ENCODE measurements at places on chromosomes 11 and 22.

DNA sequence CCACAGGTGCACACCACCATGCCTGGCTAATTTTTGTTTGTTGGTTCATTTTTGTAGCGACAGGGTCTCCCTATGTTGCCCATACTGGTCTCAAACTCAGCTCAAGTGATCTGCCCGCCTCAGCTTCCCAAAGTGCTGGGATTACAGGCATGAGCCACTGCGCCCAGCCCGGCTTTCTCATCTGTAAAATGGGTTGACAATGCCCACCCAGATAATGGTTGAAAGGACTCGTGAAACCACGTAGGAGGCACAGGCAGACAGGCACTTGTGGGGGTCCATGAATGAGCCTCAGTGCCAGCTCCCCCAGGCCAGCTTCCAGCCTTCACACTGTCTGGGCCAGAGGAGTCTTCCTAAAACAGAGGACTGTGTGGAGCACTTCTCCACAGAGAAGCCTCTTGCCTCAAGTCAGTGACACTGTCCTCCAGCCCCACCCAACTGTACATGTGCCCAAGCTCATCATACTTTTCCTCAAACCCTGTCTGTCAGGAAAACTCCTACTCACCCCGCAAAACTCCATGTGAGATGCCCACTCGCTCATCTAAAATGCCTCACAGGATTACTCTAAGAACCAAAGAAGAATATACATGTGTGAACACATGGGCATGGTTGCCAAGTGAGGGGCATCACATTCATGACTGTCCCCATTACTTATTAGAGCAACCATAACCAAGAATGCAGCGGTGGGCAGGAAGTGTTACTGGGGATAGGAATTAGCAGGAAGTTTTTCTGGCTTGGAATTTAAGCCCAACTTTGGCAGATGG is 32.1 kb upstream of the WNT7B start:
- no peak for DNase-seq

GRCh38 chr11:72369743-72370142 is 64.6 kb downstream of the CLPB start:
- DNase-seq: no peak

DNA sequence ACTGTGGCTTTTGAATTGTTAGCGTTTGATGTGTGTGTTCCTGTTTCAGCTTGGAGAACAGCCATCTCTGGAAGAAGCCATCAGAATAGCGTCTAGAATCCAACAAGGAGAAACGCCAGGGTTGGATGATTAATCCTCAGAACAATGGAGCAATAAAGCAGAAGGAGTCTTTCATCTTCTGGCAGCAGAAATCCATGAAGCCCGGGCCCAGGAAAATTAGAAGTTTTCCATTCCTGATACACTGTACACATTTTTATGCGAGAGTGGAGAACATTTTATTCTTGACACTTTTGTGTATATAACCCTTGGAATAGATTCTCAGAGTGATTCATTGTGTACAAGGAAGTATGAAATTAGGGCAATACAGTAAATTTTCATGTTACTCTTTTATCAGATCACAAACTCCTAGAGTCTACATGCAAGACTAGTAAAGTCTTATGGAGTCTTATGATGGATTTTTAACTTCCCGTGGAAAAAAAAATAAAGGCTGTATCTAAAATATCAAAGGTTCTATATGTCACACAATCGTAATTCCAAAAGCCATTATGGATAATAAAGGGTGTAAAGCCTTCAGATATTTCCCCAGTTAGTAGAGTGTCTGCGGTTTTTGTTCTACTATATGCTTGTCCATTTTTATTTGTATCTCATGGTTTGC is 45.9 kb upstream of the WEE1 start:
- DNase-seq: no peak

DNA sequence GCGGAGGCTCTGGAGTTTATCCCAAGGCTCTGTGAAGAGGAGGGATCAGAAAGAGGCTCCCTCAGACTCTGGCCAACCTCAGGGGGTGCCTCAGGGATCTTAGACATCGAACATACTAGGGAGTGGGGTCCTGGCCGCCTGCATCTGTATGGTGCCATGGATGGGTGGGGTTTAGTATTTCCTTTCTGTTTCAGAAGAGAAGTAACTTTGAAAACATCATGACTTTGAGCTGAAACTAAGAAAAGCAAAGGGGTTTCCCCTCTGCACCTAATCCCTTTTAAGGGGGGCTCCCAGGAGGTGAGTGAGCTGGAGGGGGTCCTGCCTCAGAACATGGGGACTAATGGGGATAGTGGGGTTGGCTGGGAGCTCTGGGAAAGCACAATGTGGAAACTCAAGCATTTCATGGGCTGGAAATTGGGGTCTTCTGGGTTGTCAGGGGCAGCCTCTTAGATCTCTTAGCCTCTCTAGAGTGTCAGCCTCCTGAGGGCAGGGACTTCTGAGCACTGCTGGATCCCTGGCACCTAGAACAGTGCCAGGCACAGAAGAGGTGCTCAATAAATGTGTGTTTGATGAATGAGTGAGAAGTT is 11.8 kb upstream of the SSTR3 start:
- DNase-seq: peak; percentile 58

GRCh38 chr11:76974179-76974891 is 59.9 kb upstream of the B3GNT6 start:
- DNase-seq: no peak

DNA sequence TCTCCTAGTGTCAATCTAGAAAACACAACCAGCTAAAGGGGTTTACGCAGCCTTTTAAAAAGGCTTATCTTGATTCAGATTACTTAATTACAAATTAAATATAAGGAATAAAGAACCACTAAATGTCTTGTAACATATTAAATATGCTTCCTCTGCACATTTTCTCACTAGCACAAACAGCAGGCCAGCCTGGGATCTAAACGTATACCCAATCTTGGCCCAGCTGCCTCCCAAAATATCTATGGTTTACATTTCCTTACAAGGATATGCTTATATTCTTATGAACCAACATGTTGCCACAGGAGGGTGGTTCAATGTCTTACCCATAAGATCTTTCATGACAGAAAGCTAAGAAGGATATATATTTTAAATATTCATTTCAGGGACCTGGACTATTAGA is 7.7 kb downstream of the LGR4 start:
- DNase-seq: no peak

DNA sequence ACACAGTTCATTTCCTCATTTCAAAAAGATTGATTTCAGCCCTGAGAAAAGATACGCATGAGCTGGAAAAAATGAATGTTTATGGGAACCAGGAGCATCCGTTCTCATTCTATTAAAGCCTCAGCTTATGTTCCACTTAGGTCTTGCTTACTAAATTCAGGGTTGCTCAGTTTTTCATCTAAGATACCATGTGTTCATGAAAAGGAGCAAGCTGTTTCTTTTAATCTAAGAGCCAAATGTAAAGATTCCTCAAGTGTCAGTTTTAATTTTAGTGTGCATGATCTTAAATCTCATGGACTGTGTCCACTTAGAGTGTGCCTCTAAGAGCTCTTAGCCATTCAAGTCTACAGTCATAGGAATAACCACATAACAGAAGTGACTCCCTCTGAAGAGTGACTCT is 141.5 kb upstream of the ARHGAP42 start:
- no peak for DNase-seq

DNA sequence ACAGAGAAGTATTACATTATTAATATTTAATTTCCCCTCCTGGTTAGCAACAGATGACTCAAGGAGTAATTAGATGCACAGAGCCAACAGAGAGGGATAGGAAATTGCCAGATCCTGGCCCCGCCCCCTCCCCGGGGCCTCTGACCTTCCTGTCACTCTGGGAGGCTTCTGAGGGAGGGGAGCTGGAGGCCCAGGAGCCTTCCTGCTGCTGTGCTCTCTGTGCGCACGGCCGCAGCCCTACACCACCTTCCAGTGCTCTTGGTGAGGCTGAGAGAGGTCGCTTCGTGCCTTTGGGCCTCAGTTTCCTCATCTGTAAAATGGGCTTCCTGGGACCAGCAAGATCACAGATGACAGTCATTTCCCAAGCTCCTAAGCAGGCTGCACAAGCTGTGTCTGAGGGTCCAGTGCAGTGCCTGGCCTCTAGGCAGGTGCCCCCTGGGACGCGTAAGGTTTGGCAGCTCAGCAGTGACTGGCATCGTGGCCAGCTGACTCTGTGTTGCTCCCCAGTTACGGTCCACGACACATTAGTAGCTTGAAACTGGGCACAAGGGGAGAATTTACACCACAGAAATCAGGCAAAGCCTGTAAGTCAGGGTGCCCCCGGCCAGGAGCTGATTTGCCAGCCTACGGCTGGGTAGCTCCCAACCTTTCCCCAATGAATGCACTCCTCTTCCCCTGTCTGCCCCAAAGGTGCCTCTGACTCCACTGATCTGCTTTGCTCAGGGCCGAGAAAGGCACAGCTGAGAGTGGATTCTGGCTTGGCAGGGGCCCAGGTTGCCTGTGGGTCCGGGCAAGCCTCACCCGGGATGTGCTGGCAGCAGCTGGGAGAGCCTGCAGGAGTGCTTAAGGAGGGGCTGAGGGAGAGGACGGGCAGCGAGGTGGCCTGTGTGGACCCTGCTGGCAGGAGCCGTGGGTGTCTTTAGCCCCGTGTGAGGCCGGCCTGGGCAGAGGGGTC is 2.3 kb downstream of the ADORA2A start:
- peak; percentile 63 for DNase-seq

GRCh38 chr11:12248330-12248729 is 129.0 kb upstream of the PARVA start:
- DNase-seq: no peak

DNA sequence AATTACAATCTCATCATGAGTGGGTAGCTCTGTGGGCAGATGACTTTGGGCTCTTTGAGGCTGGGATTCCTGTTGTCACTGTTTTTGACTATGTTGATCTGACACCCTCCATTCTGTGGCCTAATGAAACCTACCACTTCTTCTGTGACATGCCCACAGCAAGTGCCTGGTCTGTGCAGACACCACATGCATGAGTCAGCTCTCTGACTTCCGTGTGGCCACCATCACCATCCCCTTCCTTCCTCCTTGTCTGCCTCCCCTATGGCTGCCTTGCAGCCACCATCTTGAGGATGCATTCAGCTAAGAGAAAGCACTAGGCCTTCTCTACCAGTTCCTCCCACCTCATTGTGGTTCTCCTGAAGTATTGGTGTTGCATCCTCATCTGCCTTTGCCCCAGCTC is 15.3 kb upstream of the OR10V1 start:
- DNase-seq: peak; percentile 58

- no peak for DNase-seq
These were observed 3.3 kb downstream of the IL18BP start for GRCh38 chr11:72001834-72002591.

GRCh38 chr11:93199616-93200015 is 1.8 kb upstream of the SLC36A4 start:
- DNase-seq: peak; percentile 69

GRCh38 chr11:13008625-13009475 is at the start of gene RASSF10:
TSS of gene RASSF10 (plus strand) at chr11:13009316. CDS start at chr11:13009577, 261 bp downstream.
- DNase-seq: no peak

- no peak for DNase-seq
These were observed 358.4 kb downstream of the BUD13 start for GRCh38 chr11:116414357-116414880.

GRCh38 chr11:12190511-12190910 is 80.1 kb downstream of the MICAL2 start:
- DNase-seq: no peak

- no peak for DNase-seq
These were observed 61.8 kb downstream of the PIK3C2A start for GRCh38 chr11:17145972-17146371.

GRCh38 chr11:12285811-12286222 is 91.6 kb upstream of the PARVA start:
- DNase-seq: no peak

DNA sequence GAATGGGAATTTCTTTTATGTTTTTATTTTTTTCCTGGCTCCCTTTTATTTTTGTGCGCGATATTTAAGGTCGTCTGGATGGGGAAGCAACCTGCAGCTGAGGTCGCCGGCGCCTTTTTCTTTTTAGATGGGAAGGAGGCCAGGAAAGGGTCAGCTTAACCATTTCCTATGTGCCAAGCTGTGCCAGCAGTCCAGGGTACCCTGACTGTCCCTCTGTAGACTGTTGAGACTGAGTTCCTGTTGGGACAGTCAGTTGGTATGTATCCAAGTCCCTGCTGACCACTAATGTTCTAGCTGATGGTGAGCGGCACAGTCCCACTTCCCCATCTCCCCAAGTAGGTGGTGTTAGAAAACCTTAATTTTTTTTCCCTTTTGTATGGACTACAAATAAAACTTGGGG is 10.5 kb downstream of the RBM14 start:
- DNase-seq: no peak

- no peak for DNase-seq
These were observed 27.2 kb downstream of the MORC2 start for GRCh38 chr22:30941363-30941740.

GRCh38 chr11:132448334-132448995 is 1078.0 kb downstream of the NTM start:
- no peak for DNase-seq

DNA sequence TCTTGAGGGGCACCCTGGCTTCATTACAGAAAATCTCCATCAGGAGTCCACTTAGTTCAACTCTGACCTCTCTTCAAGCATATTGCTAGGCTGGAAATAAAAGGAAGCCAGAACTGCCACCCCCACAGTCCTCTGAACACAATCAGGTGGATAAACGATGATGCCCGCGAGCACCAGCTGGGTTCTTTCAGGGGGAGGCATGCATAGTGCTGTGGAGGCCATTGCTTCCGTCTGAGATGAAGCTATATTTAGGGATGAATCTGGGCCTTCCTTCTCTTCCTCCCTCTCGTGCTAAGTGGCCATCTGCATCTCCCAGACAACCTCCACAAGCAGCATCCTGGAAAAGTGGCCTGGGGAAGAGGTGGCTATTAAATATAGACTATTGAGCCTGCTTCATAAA is 3.9 kb upstream of the MICAL2 start:
- no peak for DNase-seq

DNA sequence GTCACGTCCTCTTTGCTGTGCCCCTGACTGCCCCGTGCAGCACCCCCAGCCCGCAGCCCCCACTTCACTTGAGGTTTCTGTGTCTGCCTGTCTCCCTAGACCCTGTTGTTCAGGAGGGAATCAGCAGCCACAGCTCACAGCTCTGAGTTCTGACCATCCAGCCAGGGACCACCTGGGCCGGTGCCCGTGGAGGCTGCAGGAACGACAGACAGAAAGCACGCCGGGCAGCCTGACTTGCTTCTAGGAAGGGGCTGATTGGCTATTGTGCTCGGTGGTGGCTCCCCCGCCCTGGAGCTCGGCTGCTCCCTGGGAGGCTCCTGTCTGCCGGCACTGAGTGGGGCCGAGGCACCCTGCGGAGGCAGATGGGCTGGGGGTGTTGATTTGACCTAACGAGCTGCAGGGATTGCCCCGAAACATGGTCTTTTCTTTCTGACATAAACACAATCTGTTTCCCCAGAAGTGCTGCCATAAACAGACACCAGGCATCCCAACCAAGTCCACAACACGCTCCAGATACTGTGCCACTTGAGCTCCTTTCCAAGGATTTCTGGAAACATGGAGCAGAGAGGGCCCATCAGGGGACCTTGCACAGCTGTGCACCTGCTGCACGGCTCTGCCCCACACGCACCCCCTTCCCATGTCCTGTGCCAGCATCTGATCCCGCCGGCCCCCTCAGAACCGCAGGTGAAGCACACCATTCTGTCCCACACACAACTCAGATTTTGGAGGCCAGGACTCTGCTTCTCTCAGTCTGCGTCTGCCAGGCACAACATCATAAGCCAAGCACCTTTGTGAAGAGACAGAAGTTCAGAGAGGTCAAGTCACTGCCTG is 855.9 kb downstream of the TBC1D22A start:
- no peak for DNase-seq

Measured in inflammatory macrophage treated with lipopolysaccharide for 4 hours (primary cell).